ENCODE measurements at places on chromosomes 7 and 10.

GRCh38 chr10:93437946-93438612 lies 44.1 kb downstream of the MYOF start:
- no peak for DNase-seq

GRCh38 chr7:141042222-141043193 lies 27.8 kb upstream of the MRPS33 start:
- no peak for DNase-seq

- peak; percentile 29 for DNase-seq
Observed at GRCh38 chr10:24723788-24724380, at the start of gene ARHGAP21. ARHGAP21 (minus strand) TSS chr10:24723887; CDS start chr10:24721899, 1,988 bp downstream.

- DNase-seq, result no peak
Observed at GRCh38 chr7:82623812-82624211, 180.2 kb upstream of the CACNA2D1 start.

DNA sequence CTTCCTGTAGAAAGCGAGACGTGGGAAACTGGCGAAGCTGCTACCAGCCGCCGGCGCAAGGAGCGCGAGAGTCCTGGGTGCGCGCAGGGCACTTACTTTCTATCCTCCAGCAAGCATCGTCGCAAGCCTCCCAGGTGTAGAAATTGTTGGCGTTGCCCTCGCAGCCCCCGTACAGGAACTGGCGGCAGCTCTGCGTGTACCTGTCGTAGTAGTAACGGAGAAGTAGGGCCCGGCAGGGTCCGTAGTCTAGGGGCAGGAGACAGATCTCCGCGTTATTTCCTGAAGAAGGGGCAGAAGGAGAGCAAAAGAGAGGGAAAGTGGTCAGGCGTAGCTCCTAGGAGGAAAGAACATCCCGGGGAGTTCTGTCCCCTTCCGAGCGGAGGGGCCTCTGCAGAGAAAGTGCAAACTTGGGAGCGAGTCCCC lies 501 bp downstream of the TFPI2 start:
- DNase-seq, result no peak

DNA sequence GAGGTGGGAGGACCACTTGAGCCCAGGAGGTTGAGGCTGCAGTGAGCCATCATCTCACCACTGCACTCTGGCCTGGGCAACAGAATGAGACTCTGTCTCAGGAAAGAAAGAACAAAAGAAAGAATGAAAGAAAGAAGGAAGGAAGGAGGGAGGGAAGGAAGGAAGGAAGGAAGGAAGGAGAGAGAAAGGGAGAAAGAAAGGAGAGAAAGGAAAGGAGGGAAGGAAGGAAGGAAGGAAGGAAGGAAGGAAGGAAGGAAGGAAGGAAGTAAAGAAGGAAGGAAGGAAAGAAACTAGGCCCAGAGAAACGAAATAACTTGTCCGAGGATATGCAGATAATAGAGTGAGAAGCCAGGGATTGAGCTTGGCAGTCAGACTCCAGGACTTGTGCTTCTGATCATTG lies 102.1 kb downstream of the SKIDA1 start:
- DNase-seq, result no peak

- no peak for DNase-seq
Observed at GRCh38 chr10:47396311-47396717, 12.2 kb upstream of the ZNF488 start.

DNA sequence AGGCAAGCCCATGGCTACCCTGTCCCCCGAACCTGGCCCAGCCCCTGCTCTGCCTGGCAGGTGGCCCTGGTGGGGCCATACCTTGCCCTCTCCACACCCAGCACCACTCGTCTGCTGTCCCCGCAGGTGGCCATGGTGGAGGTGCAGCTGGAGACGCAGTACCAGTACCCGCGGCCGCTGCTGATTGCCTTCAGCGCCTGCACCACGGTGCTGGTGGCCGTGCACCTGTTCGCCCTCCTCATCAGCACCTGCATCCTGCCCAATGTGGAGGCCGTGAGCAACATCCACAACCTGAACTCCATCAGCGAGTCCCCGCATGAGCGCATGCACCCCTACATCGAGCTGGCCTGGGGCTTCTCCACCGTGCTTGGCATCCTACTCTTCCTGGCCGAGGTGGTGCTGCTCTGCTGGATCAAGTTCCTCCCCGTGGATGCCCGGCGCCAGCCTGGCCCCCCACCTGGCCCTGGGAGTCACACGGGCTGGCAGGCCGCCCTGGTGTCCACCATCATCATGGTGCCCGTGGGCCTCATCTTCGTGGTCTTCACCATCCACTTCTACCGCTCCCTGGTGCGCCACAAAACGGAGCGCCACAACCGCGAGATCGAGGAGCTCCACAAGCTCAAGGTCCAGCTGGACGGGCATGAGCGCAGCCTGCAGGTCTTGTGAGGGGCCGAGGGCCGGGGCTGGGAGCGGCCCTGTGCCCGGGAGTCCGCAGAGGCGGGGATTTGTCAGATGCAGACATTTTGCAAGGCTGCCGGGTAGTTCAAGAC lies 13.2 kb downstream of the ORAI2 start:
- no peak for DNase-seq

DNA sequence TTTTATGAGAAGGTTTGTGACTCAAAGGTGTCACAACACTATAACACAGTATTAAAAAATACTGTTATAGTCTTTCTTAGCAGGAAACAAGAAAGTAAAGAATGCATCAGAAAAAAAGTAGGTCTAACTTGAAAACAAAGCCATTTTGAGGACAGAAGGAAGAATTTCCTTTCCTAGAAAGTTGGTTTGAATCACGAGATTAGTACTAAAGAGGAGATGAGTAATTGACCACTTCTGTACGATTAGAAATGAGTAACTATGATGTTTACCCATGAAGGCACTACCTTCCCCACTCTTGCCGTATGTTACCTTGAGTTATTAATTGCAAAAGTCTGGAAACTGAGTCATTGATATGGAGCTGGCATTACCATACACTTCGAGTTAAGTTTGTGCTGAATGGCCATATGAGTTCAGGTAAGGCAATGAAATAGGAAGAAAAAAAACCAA lies 65.2 kb downstream of the FAM185A start:
- DNase-seq, result no peak

DNA sequence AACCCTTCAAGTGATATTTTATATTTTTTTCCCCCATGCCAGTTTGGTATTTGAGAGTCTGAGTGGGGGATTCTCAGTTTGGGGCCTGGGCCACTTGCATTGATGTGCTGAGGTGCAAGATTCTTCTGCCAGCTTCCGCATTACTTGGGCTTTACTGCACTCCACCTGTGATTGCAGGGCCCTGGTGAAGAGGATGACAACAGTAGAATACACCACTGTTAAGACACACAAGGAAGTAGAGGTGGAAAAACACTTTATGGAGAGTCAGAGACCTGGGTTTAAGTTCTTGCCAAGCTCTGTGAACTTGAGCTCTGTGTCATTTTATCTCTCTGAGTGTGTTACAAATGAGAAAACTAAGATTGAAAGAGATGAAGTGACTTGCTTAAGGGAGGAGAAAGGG lies 209.4 kb downstream of the LRMDA start:
- no peak for DNase-seq

DNA sequence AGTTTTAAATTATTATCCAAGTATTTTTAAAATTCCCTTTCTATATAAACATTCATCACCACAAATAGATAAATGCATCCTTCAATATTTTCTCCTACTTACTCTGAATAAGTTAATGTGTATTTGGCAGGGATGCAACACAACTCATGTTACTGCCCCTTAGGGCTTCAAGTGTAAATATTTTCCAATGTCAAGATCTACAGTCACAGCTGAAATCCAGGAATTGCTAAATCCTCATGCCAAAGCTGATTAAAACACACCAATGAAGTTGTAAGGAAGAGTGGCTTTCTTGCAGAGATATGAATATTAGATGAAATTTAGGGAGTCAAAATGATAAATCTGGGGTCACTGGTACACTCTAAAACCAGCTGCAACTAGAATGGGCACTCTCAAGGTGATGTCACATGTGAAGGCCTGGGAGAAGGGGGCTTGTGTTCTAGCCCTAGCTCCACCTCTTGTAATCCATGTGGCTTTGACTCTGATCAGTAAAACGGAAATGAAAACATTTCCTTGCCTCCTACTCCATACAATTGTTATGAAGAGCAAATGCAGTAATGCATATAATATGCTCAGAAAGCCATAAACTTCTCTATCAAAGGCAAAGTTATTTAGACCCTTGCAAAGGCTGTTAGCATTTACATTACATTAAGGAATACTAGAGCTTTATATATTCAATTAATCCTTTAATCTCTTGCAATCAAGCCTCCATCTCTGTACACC lies 228.1 kb upstream of the NFE2L3 start:
- DNase-seq, result no peak

- DNase-seq, result no peak
Observed at GRCh38 chr7:33842150-33842549, 63.2 kb upstream of the BMPER start.

- DNase-seq, result no peak
Observed at GRCh38 chr7:156614434-156615264, 25.9 kb upstream of the RNF32 start.

DNA sequence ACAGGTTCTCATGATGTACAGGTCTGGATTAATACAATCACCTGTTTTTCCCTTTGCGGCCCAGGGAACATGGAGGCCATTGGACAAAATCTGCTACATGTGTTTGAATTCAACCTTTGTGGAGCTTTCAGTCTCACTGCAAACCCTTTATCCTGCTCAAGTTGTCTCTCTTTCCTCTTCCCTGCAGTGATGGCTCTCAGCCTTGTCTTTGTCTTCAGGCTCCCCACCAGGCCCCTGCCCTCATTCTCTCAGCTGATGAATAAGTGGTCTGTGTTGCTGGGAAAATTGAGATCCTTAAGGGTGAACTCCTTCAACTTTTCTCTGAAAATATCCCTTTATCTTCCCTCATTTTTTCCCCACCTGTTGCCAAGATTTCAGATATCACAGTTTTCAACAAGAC lies 791.2 kb downstream of the GRID1 start:
- no peak for DNase-seq

DNA sequence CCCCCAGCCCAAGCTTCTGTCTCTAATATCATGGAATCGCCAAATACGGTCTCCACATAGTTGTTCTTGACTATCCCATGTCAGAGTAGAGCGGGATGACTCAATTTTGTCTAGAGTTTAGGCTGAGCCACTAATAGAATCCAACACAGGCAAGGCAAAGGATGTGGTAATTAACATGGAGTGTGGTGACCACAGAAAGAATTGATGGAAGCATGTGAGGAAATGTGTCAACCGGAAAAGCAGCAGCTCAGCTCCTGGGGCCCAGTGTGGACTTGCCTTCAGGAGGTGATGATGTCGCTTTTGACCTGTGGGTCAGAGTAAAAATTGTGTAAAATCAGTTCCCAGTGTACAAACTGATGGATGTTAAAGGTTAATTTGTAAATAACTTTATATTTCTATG lies 139.3 kb upstream of the KLF6 start:
- no peak for DNase-seq

GRCh38 chr7:38629651-38630510 lies 1.3 kb downstream of the AMPH start:
- no peak for DNase-seq

DNA sequence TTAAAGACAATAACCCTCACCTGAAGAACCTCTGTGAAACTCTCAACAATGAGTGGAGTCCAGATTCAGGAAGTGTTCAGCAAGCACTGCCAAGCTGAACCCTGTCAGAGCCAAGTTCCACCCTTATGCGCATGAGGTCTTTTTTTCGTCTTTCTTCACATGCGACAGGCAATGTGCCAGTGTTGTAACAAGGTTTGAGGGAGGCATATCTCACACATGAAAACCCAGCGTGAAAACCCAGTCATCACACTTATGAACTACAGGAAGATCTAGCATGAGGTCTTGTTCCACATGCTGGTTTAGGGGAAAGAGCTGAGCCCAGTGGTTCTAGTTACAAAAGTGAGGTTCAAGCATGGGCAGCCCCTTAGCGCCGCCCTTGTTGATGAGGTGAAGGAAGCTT lies 49.7 kb downstream of the RABGEF1 start:
- no peak for DNase-seq

DNA sequence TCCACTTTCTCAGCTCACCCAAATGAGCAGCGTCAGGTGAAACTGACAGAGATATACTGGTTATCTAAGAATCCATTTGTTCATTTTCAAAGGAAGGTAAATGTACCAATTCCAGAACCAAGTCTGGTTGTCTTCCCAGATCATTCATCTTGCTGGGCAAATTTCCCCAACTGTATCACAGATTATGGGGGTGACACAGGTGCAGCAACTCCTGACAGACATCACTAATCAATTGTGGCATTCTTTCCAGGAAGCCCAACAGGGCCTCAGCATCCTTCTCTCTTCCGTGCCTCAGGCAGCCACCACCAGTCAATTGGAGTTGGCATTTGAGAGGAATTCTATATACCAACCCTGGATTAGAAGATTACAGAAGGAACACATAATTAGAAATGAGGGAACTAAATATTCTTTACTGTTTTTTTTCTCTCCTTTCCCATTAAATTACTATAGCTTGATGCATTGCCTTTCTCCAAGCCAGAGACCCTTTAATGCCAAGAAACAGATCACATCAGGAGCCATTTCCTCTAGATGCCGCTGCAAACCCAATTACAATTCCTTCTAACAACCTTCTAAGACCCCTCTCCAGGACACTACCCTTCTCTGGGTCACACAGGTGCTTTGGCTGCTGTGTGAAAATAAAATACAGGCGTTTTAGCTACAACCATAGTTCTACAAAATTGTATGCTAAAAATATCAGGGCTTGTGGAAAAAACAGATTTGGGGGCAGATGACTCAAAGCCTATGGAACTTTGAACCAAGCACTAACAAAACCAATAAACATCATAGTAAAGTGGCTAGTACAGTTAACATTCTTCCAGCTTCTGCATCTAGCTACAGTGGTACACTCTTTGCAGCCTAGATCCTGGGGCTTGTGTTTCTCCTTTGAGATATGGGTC lies 291.6 kb downstream of the RNLS start:
- DNase-seq, result no peak

DNA sequence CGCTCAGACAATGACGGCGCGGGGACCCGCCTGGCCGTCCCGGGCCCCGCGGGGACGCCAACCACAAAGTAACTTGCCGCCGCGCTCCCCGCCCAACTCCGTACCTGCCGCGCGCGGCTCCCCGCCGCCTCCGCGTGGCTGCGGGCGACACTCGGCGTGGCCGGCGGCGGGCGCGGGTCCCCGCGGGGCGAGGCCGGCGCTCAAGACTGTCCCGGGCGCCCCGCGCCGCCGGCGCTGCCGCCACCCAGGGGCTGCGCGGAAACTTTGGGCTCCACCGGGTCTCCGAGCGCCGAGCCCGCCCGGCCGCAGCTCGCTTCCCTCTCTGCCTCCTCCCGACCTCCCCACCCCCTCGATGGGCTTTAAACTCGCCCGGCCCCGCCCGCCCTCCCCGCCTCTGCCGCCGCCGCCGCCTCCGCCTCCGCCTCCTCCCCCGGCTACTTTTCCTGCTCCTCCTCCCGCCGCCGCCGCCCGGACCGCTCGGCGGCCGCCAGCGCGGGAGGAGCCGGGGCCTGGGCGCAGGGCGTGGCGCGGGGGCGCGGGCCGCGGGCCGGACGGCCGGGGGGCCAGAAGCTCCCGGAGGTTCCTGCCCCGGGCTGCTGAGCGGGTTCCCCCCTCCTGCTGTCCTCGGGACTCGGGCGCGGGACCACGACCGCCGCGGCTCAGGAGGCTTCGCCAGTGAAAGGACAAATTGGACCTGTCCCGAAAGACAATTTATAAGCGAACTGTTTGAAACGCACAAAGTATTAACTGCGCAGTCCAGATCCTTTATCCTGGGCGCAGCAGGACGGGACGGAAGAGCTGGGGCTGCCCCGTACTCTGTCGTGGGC lies 10.6 kb upstream of the GRB10 start:
- DNase-seq, result peak; percentile 28

All from stimulated activated CD4-positive, alpha-beta T cell treated with anti-CD3 and anti-CD28 coated beads, Interleukin-12 subunit alpha, Interleukin-12 subunit beta, amount 100 ng/mL, for 4 hours (primary cell).